ENCODE measurements at places on chromosomes 4 and X.

DNA sequence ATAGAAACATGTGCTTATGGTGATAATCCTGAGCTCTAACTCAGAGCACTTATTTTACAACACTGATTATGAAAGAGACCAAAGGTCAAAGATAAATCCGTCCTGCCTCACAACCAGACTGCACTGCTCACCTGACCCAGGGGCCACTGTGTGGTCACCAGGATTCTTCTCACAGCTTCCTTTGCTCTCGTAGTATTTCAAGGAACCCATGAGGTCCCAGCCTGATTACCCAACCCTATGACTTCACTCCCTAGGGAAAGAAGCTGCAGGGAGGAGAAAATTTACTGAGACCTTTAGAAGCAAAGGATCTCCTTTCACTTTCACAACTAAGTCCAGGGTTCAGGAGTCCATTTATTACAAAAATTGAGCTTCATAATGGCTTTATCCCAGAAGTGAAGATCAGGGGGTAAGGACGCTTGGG is 9.6 kb downstream of the SLC25A5 start:
- no peak for DNase-seq

DNA sequence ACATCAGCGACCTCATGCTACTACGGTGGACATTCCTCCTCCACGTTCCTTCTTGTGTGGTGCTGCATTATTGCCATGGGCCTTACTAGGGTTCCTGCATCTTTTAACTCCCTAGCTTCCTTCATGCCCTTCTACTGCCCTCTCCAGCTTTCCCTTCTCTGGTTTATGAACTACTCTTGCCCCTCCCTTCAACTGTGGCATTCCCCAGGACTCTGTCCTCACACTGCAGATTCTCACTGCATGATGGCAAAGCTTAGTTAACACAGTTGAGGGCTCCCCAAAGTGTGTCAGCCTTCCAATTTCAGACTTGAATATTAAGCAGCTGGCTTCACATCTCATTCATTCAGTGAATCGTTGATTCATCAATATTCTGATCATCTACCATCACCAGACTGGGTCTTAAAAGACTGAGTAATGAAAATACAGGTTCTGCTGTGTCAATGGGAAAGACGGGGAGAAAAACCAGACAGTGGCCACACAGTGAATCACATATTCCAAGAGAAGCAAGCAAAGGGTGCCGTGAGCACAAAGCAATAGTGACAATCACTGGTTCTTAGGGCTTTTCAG is 53.0 kb downstream of the ZFX start:
- no peak for DNase-seq

DNA sequence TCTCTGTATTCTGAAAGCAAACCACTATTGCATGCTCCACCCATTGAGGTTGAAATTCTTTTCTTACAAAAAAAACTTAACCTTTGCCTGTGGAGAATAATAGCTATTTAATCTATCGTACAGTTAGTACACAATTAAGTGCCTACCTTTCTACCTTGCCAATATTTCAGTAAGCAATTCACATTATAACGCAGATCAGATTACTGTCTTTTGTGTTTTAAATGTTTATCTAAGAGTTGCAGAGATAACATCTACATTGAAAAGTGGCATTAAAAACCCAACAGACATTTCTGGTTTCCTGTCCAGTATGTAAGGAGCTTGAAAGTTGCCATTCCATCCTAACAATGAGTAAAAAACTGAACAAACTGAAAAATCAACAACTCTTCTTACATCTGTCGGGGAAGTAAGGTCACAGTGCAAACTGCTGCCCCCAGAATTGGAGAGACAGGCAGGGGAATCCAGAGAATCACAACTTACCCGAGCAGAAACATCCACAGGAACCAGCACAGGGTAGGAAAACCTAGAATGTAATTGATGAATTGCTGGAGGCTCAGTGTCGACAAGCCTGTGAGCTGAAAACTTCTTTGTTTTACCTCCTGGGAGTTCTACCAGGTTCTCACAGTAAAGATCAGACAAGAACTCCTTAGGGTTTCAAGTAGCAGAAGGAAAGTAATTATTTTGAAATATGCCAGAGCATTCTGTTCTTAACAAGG is 27.3 kb upstream of the ACSL4 start:
- DNase-seq: no peak

DNA sequence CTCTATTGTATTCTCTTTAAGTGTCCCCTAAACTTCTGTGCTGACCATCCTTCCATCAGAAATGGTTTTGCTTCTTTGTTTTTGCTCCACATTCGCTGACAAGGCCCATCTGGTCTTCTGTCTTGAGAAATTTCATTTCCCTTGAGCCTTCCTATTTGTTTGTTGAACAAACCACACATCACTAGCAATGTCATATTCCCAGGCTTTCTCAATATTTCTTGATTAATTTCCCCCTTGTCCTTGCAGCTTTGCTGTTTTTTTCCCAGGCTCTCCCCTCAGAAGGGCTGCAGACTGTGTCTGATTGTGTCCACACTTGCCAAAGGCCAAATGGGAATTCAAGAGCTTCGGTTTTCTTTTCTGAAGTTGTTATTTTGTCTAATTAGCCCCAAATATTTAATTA is 158.9 kb downstream of the MID1IP1 start:
- no peak for DNase-seq

GRCh38 chr4:88919056-88919455 is 137.9 kb downstream of the FAM13A start:
- no peak for DNase-seq

All from testis (tissue), 5 donors.